Inflammatory macrophage (primary cell): ENCODE measurements at places on chromosomes 13 and 19.

- peak; percentile 50 for DNase-seq
Observed at GRCh38 chr13:32309312-32310133, 5.6 kb downstream of the ZAR1L start.

DNA sequence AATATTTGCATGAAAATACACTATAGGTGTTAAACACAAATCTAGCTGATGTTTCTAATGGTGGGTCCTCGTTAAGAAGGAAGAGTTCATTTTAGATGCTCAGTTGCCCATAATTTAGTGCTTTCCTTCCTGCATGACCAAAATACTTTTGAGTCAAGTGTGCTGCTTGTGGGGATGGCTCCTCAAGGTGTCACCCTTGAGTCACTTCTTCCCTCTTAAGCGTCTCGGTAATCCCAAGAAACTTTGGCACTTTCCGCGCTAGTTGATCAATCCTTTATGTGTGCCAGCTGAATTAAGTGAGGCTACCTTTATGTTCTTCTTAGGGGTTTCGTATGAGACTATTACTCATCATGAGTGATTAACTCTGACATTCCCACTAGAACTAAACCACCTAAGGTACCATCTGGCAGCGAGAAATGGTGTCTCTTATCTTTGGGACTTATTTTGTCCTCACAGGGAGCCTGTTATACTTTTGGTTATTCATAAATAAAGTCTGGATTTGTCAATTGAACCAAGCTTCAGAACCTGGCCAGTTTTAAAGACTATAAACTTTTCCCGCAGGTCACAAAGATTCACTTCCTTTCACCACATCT is 106.8 kb downstream of the NHLRC3 start:
- peak; percentile 27 for DNase-seq

GRCh38 chr13:71866335-71867130 is 471 bp downstream of the DACH1 start:
- DNase-seq, result no peak

GRCh38 chr13:34037636-34038540 is 219.9 kb downstream of the RFC3 start:
- DNase-seq, result no peak

- no peak for DNase-seq
Observed at GRCh38 chr19:54429176-54429495, 13.9 kb downstream of the TTYH1 start.

DNA sequence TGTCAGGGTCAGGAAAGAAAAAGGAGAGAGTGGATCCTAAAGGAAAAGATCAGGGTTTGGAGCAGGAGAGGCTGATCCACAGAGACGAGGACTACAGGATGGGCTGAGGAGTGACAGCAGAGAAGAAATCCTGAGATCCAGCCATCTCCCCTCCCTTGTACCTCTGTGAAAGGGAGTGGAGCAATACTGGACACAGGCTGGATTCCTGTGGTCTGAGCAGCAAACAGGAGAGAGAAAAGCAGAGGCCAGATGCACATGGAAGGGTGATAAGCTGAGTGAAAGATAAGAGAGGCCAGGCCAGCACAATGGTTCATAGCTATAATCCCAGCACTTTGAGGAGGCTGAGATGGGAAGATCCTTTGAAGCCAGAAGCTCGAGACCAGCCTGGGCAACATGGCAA is 472.1 kb upstream of the TSHZ3 start:
- no peak for DNase-seq
